ENCODE measurements at places on chromosomes 11 and 22.
A peak's percentile ranks its signal among the peaks of the same experiment; 100 is the strongest.

DNA sequence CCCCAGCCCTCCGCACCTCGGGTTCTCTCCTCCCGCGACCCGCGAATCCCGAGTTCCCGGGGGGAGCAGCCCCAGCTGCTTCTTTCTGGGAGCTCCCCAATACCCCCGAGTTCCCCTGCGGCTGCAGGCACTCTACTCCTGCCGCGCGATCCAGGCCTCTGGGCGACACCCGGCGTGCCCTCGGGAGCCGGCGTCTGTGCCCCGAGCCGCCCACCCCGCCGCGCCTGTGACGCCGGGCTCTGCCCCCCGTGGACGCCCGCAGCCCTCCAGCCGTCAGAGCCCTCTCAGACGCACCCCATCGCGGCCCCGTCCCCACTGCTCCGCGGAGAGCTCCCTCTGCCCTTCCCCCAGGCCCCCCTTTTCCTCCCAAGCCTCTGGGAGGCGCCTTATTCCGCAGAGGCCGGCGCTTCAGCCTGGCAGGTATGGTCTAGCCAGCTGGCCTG lies 422 bp downstream of the GLB1L2 start:
- DNase-seq, result no peak

DNA sequence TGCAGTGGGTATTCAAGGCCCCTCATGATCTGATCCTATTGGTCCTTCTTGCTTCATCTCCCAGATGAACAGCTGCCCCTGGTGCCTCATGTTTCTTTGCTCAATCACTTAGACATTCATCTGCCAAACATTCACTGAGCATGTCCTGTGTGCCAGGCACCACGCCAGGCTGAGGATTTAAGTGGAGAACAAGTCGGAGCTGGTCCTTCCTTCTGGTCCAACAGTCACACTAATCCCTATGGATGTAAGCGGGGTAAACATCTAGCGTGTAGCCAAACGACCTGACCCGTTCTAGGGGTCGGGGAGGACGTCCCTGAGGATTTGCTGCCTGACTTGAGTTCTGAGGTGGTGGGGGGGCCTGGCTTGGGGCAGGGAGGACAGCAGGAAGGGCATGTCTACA lies 21.9 kb downstream of the ZMAT5 start:
- no peak for DNase-seq

- no peak for DNase-seq
Measured at GRCh38 chr11:134412203-134413042, at the start of gene B3GAT1. Gene B3GAT1, minus strand, starts transcription at chr11:134412242. Its CDS starts 24,583 bp downstream, at chr11:134387659.

GRCh38 chr22:30390974-30391691 lies 3.9 kb upstream of the RNF215 start:
- peak; percentile 26 for DNase-seq

- no peak for DNase-seq
Measured at GRCh38 chr11:60974726-60975125, 3.2 kb downstream of the CD6 start.

DNA sequence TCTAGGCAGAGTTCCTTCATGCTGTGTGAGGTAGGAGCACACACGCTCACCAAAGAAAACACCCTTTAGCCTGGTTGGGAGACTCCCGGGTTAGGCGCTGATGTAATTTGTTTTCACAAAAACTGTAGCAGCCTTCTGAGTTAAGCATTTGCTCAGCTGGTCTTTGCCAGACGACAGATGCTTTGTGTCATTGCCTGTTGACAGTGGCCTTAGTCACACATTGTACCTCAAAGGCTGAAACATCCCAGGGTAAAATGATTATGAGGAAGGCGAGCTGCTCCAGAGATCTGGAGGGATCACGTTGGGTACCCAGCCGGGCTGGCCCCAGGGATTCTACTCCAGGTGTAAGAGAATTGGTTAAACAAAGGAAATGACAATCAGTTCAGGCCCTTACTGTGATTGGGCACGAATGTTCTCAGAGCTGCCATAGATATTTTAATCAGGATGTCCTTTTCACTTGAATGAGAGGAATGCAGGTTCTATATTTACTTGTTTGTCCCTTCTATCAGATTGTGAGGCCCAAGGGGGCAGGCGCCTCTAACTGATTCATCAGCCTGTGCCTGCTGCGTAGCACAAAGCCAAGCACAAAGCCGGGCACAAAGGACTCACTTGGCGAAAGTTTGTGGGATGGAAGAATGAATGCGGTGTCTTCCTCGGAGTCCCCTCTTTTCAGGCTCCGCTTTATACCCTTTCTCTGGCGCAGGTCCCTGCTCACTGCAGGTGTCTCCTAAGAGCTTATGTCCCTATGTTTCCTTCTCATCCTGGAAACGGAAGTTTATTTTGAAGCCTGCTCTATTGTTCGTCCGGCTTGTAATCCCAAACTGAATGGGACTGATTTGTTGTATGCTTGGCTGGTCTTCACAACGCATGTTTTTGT lies 47.1 kb downstream of the ADM start:
- no peak for DNase-seq

DNA sequence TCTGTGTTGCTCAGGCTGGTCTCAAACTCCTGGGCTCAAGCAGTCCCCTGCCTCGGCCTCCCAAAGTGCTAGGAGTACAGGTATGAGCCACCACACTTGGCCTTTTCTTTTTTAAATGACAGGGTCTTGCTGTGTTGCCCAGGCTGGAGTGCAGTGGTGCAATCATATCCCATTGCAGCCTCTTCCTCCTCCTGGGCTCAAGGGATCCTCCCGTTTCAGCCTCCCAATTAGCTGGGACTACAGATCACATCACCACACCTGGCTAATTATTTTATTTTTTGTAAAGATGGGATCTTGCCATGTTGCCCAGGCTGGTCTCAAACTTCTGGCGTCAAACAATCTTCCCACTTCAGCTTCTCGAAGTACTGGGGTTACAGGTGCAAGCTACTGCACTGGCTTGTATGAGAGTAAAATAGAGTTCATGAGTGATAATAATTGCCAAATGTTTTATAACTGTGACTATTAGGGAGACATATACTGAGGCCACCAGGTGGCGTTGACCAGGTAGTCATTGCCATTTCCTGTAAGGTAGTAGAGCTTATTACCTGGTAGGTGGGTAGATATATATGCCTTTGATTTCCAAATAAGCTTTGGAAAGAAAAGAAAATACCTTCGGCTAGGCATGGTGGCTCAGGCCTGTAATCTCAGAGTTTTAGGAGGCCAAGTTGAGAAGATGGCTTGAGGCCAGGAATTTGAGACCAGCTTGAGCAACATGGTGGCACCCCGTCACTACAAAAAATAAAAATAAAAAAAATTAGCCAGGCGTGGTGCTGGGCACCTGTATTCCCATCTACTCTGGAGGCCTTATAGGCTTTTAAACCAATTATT lies 5.4 kb downstream of the FDX1 start:
- DNase-seq, result no peak

GRCh38 chr22:46517255-46517761 lies 20.1 kb downstream of the CELSR1 start:
- no peak for DNase-seq

- no peak for DNase-seq
Measured at GRCh38 chr11:26350002-26350401, 18.1 kb downstream of the ANO3 start.

- DNase-seq, result no peak
Measured at GRCh38 chr11:111906680-111907079, 4.9 kb downstream of the CRYAB start.

GRCh38 chr11:73958521-73959141 lies 7.8 kb downstream of the DNAJB13 start:
- no peak for DNase-seq

DNA sequence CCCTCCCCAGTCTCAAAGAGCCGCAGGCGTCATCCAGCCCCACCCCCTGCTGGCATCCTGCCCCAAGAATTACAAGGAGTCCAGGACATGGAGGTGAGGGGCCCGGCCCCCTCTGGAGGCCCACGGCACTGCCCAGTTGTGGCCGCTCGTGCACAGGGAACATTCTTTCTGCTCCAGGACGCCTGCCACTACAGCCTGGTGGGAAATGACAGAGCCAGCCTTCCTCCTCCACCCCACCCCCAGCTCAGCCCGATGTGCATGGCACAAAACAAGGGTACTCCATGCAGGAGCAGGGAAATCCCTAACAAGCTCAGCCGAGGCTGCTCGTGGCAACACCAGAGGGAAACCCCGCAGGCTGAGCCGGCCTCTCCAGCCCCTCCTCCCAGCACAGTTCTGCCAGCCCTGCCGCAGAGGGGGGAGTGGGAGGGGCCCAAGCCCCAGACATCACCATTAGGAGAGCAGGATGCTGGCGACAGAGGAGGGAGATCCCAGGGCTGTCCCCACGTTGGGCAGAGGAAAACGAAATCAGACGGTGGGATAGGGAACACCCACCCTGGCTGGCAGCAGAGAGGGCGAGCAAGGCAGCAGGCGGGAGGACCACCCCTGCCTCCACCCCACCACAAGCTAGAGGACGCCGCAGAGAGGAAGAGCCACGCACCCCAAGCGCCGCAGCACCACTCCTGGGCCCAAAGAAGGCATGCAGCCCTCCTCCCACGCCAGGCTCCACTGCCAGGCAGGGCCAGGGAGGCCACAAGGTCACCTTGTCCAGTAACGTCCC lies 10.0 kb downstream of the IGSF9B start:
- DNase-seq, result no peak

GRCh38 chr11:19958204-19958603 lies 202.1 kb downstream of the DBX1 start:
- no peak for DNase-seq

- DNase-seq, result no peak
Measured at GRCh38 chr11:123235656-123236261, 40.7 kb upstream of the CLMP start.

DNA sequence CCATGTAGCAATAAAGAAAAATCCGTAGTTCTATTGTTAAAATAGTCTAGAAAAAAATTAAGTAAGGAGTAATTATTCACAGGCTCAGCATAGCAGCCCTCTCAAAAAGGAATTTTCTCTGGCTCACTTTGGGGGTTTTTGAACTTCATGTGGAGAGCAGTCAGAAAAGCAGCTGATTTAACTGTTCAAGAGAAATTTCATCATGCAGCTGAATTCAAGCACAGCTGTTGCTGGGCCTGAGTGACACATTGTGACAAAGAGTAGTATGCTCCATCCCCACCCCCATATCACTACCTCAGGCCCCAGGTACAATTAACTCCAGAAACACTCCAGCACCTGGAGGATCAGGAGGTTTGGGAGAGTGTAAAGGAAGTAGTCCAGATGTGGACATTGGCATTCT lies 272.1 kb downstream of the FAM76B start:
- DNase-seq, result no peak

GRCh38 chr11:69307871-69308431 lies 14.0 kb downstream of the MYEOV start:
- DNase-seq, result no peak

DNA sequence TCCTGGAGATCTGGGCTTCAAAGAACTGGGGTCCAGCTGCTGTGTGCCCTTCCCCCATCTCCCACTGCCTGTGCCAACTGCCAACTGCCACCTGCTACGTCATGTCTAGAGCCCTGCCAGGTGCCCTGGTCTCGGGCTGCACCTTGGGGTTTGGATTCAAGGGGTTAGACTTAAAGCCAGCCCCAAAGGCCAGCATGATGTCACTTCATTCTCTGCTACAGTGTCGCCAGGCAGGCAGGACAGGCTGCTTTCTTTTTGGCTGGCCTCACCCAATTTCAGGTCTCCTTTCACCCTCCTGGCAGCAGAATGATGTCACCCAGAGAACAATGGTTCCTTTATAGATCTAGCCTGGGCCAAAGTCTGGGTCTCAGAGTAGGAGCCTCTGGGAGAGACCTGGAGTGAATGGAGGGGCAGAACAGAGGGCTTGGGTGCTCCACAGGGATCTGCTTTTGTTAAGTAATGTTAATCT lies 79.5 kb upstream of the CRYBB3 start:
- DNase-seq, result no peak

DNA sequence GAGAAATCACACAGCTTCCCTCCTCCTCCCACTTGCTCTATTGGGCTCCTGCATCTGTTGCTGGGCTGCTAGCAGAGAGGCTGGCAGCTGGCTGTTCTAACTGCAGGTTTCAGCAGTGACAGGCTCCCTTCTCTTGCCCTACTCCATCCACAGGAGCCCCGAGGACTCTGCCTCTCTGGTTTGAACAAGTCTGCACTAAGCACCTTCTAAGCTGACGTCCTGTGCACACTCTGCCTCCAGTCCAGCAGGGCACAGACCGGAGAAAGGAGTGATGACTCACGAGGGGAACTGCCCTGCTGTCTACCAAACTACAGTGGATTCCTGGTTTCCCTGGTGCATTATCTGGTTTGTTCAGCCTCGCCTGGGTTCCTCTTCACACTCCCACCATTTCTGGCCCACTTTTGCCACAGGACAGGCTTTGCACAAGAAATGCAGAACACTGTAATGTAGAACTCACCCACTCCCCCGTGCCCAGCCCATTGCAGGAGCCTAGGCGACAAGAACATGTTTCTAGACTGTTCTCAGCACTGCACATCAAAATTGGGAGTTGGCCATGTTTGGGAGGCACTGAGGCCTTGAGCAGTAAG lies 26.0 kb downstream of the IL10RA start:
- no peak for DNase-seq

Measured in HS-27A (cell line).